ENCODE measurements at places on chromosomes 16 and 17.

DNA sequence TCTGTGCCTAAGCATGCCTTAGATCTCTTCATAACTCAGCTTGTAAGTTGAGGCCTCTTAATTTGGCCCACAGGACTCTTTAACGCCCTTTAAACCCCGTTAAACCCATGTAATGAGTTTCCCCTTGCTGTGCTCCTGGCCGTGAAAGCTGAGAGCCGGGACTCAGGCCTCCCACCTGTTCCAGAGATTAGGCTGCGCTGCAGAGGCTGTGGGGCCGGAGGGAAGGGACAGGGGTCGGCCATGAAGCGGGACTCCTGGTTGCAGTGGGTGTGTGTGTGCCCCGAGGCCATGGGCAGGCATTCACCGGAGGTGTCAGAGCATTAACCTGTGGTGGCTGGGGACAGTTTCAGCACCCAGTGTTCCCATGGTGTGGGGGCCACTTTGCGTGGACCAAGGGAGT lies 150.8 kb upstream of the IRX3 start:
- no peak for DNase-seq

DNA sequence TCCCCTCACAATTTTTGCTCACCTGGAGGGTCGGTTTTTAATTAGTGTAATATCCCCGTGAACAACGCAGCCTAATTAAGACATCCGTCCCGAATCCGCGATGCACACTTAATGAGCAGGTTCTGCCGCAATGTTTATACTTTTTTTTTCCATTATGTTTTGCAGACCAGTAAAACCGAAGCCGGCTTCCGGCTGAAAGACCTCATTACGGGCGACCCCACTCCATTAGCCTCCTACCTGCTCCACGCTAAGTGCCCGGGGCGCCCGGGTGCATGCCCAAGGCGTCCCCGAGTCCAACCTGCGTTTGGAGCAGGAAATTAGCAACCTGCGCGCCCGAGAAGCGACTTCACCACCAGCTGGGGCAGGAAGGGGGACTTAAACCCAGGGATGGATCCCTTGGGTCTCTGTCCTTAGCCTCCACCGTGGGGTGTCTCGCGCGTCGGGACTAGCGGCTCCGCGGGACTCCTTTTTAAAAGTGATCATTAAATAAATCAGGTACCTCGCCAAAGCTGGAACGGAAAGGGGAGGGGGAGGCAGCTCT lies 1.7 kb downstream of the RBFOX3 start:
- peak; percentile 5 for DNase-seq

GRCh38 chr17:4858068-4858881 lies 25.1 kb downstream of the MINK1 start:
- DNase-seq: no peak

GRCh38 chr17:6269478-6269877 lies 165.4 kb downstream of the AIPL1 start:
- peak; percentile 35 for DNase-seq

DNA sequence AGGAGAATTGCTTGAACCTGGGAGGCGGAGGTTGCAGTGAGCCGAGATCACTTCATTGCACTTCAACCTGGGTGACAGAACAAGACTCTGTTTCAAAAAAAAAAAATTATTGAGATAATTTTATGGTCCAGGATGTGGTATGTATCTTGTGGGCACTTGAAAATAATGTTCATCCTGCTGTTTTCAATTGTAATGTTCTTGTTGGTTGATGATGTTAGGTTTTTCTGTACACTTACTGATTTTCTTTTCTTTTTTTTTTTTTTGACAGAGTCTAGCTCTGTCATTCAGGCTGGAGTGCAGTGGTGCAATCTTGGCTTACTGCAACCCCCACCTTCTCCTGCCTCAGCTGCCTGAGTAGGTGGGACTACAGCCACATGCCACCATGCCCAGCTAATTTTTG lies 29.7 kb downstream of the TBX21 start:
- no peak for DNase-seq

DNA sequence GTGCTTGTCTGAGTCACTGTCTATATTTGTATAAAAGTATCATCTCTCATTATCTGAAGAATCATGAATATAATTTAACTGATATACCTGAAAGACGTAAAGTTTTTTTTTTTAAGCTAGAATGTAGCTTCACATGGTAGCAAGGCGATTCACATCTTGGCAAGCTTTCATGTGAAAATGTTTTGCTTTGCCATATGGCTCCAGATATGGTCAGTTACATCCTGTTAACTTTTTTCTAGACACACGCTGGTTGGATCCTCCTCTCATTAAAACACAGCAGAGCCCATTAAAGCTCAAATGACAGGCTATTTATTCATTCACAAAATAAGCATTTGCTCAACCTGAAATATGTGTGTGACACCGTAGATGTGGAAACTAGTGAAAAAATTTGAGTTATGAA lies 412.8 kb downstream of the KIF2B start:
- no peak for DNase-seq

- no peak for DNase-seq
Measured at GRCh38 chr17:20157001-20157310, 147.8 kb downstream of the SPECC1 start.

GRCh38 chr17:74601944-74602572 lies 10.0 kb upstream of the CD300LD start:
- peak; percentile 7 for DNase-seq

GRCh38 chr16:75062135-75062975 lies 54.2 kb downstream of the LDHD start:
- no peak for DNase-seq

DNA sequence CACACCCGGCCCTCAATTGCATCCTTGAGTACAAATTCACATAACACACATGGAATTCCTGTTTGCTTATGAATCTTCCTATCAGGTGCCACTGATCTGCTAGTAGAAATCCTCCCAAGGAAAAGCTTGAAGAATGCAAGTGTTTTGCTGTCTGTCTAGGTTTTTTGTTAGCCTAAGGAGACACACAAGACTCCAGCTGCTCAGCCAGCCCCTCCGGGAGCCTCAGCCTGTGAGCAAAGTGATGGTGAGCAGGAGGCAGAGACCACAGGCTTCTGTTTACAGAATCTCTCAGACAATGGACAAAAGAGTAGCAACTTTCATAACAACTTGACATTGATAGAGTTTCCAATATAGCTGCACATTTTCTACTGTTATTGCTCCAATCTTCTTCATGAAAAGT lies 18.4 kb upstream of the PRKCA start:
- DNase-seq: no peak

DNA sequence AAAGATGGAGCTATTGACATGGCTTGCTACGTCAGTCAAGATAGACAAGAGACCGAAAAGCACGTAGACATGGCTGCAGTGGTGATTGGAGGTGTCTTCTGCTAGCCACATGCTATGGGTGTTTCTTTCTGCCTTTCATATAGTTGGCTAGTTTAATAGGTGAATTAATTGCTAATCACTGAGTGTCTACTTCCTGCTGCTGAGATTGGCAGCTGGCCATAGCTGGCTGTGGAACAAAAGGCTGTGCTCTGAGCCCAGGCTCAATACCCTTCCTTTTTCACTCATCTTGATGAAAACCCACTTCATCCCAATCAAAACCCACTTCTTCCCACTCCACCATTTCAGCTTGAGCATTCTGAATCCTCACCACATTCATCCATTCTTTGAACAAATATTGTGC lies 221.4 kb upstream of the MAF start:
- no peak for DNase-seq

GRCh38 chr17:47728214-47728877 lies 4.7 kb upstream of the TBX21 start:
- DNase-seq: no peak

DNA sequence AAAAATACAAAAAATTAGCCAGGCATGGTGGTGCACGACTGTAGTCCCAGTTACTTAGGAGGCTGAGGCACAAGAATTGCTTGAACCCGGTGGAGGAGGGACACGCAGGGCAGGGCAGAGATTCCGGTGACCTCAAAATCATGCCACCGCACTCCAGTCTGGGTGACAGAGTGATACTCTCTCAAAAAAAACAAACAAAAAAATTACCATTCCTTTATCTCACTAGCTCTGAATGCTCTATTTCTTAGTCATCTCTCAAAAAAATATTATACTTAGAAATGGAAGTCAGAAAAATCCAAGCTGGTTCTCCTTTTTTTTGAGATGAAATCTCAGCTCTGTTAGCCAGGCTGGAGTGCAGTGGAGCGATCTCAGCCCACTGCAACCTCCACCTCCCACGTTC lies 40.8 kb downstream of the SPOP start:
- DNase-seq: no peak

GRCh38 chr16:77600555-77600954 lies 121.8 kb upstream of the NUDT7 start:
- no peak for DNase-seq

GRCh38 chr17:31394544-31394943 lies 3.1 kb downstream of the RAB11FIP4 start:
- DNase-seq: peak; percentile 87

GRCh38 chr17:28467456-28468025 lies 5.9 kb upstream of the SLC13A2 start:
- peak; percentile 6 for DNase-seq

DNA sequence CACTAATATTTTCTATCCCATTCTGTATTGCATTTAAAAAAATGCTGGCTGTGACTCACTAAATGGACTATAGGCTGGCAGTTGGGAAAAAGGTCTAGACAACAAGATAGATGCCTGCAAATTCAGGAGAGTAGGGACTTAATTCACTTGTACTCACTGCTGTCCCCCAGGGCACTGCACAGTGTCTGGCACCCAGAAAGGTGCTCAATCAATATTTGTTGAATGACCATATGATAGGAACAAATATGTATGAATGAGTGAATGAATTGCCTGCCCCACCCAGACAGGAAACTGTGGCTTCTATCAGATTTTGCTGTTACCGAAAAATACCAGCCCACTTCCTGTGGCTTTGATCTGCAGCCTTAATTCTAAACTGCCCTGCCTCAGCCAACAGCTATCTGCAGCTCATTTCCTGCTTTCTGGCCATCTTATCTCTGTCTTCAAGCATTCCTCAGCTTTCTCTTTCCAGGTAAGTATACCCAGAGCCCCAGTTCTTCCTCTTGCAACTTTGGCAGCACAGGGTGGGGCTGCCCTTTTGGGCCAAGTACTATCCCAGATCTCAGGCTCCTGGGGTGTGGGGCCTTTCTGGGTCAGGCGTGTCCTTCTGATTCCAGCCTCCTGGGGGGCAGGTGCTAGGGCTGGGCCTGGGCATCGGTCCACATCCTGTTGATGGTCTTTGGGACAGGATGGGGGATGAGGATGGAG lies 15.3 kb upstream of the TNS4 start:
- no peak for DNase-seq

- DNase-seq: no peak
Measured at GRCh38 chr16:68074850-68075555, 10.2 kb upstream of the NFATC3 start.

DNA sequence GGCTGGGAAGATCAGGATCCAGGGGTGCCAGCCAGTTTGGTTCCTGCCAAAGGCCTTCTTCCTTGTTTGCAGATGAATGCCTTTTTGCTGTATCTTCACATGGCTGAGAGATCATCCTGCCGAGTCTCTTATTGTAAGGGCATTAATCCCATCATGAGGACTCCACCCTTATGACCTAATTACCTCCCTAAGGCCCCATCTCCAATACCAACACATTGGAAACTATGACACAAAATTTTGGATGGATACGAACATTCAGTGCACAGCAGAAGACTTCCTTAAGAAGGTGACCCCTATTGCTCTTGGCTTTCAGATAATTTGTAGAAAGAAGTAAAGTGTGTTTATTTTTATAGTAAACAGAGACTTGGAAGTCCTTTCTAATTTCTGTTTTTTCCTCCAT lies 1164.7 kb upstream of the CDH8 start:
- DNase-seq: no peak

DNA sequence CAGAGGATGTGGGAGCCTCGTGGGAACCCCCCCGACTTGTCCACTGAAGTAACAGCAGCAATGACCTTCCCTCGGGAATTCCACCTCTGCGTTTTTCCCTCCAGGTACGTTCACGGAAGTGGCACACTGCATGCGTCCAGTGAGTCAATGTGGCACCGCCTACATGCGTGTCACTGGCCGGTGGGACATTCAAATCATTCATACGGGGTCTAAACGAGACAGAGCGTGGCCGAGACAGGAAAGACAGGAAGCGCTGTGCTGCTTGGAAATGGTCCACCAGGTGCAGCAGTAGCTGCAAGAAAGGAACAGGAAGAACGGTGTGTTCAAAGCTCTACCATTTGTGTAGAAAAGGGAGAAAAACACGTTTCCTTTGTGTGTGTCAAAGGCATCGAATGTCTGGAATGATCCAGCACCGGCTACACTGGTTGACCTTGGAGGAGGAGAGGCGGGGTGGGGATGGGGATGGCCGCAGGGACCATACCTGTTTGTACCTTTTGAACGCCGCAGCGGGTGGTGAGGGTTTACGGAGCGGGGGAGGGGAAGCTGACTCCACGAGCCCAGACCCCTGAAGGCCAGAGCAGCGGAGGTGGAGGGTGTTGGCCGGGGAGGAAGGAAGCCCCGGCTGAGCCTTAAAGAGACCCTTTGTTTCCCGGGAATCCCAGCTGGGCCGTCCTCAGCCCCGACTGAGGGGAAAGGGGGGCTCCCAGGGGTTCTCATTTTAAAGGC lies 1.7 kb upstream of the PGAP6 start:
- DNase-seq: no peak

DNA sequence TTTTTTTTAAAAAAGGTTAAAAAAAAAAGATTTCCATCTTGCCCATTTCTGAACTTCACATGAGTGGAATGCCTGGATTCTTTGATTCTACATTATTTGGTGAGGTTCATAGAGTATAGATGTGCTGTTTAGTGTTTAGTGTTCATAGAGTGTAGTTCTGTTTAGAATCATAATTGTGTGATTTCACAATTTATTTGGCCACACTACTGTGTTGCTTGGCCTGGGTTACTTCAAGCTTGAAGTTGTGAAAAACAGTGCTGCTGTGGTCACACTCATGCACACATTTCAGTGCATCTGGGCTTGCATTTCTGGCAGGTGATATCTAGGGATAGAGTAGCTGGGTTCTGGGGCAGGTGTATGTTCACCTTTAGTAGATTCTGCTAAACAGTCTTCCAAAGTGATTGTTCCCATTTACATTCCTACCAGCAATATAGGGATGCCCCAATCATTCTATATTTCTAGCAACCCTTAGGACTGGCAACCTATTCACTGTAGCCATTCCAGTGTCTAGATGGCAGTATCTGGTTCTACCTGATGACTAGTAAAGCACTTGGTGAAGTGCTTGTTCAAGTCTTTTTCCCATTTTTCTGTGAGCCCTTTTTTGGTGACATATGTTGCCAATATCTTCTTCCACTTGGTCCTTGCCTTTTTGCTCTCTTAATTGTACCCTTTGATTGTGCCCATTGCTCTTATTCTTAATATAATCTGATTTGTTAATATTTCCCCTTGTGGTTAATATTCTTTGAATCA lies 50.6 kb upstream of the RBFOX3 start:
- no peak for DNase-seq

Measured in foreskin fibroblast (primary cell).